ENCODE measurements at places on chromosomes 2 and 18.
A peak's percentile ranks its signal among the peaks of the same experiment; 100 is the strongest.

DNA sequence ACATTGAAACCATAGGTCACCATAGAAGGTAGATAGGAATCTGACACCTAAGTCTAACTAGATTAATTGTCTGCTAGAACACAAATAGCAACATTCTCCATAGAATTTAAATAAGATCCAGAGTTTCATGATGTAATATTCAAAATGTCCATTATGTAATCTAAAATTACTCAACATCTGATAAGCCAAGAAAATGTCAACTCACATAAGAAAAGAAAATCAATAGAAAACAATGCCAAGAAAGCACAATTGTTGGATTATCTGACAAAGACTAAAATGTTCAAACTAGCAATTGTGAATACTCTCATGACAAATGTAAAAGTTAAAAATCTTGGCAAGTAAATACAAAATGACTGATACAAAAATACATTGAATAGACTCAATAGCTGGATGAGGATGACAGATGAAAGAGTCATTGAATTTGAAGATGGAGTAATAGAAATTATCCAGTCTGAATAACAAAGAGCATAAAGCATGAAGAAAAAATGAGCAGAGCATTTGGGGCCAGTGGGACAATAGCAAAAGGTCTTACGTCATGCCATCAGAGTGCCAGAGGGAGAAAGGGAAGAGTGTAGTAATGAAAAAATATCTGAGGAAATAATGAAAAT is 358.6 kb downstream of the METTL4 start:
- no peak for DNase-seq

DNA sequence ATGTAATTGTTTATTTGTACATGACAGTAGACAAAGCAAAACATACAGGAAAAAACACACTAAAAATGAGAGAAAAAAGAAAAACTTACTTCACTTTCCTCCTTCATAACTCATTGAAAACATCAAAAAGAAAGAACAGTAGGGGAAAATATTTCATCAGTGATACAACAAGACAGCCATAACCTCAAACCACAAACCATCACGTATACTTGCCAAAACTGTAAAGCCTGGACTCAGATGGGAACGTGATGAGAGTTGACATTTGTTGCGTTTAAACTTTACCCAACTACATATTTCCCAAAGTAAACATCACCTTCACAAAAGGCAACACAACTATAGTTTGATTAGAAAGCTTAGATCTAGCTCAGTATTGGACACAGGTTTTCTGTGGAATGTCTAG is 278.2 kb upstream of the COL3A1 start:
- DNase-seq = peak; percentile 90

GRCh38 chr2:169393068-169393590 is 30.8 kb upstream of the LRP2 start:
- DNase-seq = no peak

DNA sequence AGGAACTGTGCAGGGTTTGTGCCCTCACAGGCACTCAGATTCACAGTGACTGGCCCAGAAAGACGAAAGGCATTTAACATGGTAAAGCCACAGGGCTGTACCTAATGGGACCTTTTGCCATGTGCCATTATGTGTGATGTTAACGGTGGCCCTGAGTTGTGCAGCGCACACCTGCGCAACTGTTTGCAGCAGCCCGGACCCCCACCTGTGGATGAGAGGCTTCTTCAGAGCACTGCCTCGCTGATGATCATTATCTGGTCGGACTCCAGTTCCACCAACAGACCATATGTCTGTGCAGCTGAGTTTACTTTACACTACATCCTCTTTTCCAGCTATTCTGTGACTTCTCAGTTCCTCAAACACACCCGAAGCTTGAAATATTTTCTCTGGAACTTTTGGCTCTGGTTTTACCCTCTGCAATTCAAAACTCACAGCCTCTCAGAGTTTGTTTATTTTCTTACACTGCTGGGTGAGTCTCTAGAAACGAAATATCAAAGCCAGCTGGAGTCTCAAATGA is 35.6 kb upstream of the UBE2F start:
- peak; percentile 41 for DNase-seq

GRCh38 chr18:51383116-51383515 is 185.6 kb upstream of the MEX3C start:
- no peak for DNase-seq

GRCh38 chr2:174597345-174598047 is at the start of gene WIPF1:
WIPF1 (minus strand) TSS chr2:174597804; CDS start chr2:174585573, 12,231 bp downstream.
- DNase-seq = peak; percentile 58

- no peak for DNase-seq
These were observed 120.7 kb downstream of the PLA2R1 start for GRCh38 chr2:159941729-159942128.

GRCh38 chr2:198852248-198852647 is 605.5 kb downstream of the SATB2 start:
- no peak for DNase-seq

GRCh38 chr2:105139556-105140239 is 101.8 kb downstream of the MRPS9 start:
- DNase-seq = peak; percentile 48

DNA sequence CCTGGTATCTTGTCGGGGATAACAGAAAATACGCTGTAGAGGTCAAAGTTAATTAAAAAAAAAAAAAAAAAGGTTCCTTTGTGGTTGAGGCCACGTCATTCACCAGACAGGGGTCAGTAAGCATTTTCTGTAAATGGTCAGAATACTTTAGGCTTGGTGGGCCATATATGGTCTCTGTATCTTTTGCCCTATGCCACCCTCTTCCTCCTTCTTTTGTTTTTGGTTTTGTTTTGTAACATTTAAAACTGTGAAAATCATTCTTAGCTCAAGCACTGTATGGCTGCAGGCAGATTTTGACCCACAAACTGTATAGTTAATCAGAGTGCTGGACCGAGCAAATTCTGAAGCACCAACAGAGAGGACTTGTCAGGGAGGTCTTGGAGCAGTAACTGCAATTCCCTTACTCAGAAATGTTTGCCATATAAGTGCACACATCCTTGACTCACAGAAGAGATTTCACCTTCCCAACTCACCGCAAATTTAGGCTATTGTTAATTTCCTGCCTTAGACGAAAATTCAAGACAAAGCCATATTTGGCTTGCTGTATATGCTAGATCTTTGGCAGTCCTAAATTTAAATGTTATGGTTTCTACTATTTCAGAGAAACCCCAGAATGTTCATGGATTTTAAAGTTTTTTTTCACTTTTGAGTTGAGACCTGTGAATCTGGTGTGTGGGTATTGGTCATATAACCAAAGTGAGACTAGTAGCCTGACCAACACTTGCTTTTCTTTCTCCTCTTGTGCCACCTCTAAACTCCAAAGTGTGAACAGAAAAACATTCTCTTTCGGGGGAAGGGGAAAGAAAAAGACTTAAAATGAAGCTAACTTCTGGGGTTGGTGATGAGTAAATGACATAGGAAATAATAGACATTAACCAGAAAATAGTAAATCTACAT is 65.4 kb downstream of the DOCK10 start:
- no peak for DNase-seq

- DNase-seq = no peak
These were observed 38.7 kb upstream of the HNMT start for GRCh38 chr2:137925599-137925998.

GRCh38 chr18:78780719-78781600 is 198.7 kb upstream of the SALL3 start:
- no peak for DNase-seq

GRCh38 chr2:127610561-127610960 is 35.4 kb upstream of the GPR17 start:
- no peak for DNase-seq

- peak; percentile 62 for DNase-seq
These were observed 567.6 kb downstream of the PLCL1 start for GRCh38 chr2:198371921-198372543.

- peak; percentile 58 for DNase-seq
These were observed 29.1 kb downstream of the ALMS1 start for GRCh38 chr2:73414696-73415095.

DNA sequence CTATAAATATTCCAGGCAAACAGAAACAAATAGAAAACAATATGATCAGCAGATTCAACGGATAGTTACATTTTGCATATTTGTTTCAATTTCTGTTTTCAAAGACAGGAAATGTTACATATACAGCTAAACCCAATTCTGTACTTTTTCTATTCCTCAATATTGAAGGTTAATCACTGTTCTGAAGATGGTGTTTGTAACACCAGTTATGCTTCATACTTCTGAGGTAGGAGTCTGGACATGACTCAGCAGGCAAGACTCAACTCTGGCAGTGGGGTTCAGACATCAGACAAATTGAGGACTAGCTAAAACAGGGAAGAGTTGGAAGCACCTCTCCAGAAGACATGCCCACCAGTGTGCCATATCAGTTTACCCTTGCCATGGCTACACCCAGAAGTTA is 16.6 kb downstream of the SERPINB13 start:
- DNase-seq = peak; percentile 34

DNA sequence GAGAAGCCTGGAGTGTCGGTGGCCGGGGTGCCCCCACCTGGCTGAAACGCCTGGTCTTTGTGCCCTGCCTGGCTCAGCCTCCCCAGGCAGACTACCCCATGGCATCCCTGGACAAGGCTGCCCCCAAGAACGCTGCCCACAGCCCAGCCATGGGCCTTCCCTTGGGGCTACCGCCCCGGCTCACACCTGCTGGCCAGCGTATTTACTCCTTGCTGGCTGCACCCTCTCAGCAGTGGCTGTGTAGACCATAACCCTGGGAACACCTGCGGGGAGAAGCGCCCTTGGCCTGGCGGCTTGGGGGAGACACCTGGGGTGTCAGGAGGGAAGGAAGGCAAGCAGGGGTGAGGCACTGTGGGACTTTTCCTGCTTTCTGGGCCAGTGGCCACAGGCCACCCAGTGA is 17.3 kb downstream of the CAPN10 start:
- no peak for DNase-seq

GRCh38 chr2:152434395-152435182 is 99.6 kb downstream of the FMNL2 start:
- DNase-seq = no peak

- DNase-seq = peak; percentile 76
These were observed 7.6 kb downstream of the TTC39C start for GRCh38 chr18:24022161-24022560.

- no peak for DNase-seq
These were observed 457.9 kb downstream of the TSN start for GRCh38 chr2:122213312-122213711.

DNA sequence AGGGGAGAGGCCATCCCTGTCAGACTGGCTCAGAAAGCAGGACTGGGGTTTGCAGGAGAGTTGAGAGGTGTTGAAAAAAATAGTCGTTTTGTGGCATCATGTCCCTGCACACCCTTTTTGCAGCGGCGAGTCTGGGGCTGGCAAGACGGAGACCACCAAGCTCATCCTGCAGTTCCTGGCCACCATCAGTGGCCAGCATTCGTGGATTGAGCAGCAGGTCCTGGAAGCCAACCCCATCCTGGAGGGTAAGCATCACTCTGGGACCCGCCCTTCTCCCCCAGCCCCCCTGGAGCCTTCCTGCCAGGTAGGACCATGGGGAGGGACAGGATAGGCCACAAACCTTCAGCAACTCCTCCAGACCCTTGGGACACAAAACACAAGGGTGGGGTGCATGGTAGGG is 34.2 kb downstream of the MYO7B start:
- DNase-seq = no peak

GRCh38 chr2:118644190-118644589 is 203.3 kb downstream of the EN1 start:
- DNase-seq = no peak

DNA sequence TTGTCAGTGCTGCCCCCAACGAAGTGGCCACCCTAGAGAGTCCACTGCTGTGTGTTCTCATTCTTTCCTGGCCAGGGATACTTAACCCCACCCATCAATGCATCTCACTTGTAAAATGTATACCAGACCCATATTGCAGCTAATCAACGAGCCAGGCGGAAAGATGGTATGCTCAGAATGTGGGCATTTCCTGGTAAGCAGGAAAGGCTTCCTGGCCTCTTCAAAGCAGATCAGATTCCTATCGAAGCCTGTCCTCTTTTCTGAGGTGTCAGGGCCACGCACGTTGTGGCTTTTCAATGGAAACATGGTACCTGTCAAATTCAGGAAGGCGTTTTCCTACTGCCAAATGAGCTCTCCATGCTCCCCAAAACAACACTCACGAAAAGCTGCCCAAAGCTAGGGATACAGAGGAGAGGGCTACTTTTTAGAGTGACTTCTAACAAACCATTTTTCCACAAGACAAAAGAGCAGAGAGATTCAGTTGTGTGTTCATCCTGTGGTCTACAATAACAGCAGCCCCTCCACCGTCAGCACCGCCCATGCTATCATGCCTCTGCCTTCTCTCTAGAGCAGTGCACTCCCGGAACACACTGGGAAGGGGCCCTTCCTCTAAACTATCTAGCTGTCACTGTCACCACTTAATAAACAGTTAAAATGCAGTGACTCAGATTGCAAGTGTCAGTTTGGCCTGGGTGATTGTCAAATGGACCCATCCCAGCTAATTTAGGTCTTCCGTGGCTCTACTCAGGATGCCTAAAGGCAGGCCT is 535.1 kb downstream of the RNF144A start:
- DNase-seq = peak; percentile 18

DNA sequence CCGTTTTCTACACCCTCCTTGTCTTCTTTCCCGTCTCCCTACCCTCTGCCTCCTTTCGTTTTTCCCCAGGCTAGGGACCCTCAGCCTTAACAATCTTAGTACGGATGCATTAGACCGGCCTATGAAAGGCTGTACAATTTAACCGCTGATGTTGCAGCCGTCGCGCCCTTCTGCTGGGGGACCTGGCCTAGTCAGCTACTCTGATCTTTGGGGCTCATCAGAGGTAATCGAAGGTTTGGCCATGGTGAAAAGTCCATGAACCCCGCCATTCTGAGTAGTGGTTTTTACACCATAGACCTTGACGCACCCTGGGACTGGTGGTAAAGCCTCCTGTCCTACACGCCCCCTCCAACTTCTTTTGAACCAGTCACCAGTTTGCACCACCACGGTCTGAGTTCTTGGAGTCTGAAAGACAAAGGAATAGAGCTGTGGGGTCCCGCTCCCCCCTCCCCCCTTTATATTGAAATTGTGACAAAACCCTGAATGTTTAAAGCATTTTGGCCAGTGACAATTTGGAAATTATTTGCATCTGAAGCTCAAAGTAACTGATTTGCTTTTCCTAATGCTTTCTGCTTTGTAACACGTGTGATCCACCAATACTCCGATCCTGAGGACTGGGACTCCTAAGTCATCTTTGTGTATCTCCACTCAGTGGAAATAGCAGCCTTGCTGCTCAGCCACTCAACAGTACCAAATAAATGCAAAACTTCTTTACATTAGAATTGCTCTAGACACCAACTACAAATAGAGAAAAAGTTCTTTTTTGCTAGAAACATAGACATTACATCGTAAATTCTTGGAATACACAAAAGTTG is 642 bp upstream of the SRSF7 start:
- no peak for DNase-seq

Data from fibroblast of skin of right quadriceps (primary cell).